ENCODE measurements at places on chromosomes 7 and 10. TPM values are rescaled to one million over a fixed set of nuclear protein-coding genes. Genes with fewer than 3 reads are reported as not detected.

DNA sequence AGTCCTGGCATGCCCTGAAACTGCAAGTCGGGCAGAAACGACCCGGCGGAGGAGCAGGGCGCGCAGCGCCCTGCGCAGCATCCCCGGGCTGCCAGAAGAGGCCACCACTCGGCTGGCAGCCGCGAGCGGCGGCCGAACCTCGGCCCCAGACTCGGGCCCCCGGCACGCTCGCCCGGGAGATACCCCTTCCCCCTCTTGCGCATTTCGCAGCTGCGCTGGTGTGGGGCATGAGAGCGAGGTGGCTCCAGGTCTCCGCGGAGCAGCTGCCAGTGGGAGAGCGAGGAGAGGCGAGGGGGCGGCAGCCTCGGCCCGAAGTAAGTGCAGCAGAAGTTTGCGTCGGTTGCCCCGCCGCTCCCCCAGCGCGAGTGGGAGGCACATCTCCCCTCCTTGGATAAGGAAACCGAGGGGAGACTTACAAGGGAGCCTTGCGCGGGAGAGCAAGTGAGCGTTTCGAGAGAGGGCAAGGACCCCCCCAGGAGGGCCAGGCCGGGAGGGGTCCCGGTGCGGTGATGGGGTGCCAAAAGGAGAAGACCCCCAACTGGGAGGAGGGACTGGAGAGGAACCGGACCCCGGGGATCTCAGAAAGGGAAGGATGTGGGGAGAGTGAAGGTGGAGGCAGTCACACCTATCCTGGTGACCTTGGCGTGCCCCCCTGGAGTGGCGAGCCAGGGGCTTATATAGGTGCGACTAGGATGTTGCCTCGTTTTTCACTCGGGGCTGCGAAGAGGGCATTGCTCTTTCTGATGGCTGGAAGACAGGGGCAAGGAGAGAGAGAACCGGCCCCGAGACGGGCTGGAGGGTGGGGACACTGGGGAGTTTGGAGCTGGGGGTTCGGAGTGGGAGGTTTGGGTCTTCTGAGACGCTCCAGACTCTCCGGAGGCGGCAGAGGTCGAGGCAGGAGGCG, 256.3 kb downstream of the OTUD1 start:
- no peak for DNase-seq
- H3K4me1 ChIP-seq, result no peaks in the 10 kb centered on the region
- H3K27me3 ChIP-seq, result peaks cover 8% of the 10 kb centered on the region
- no peak overlapping the region for H3K4me3 ChIP-seq
- H3K27ac ChIP-seq, result no peak overlapping the region

The RET gene
- total RNA-seq, result 0.46 TPM

DNA sequence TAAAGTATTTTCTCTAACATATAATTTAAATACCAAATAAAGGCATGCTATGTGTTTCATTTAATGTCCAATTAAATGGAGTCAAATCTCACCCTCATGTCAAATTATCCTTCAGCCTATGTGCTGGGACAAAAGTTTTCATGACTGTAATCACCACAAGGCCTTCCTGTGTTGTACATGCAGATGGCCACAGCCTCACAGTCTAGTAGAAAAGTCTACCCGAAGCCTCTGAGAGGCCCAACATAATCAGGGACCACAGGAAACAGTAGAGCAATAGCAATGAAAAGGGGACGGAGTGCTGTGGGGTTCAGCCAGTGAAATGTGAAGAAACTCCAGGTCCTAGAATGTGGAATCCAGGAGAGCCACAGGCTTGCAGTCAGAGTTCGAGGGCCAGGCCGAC, 140.2 kb upstream of the KLF6 start:
- DNase-seq, result no peak
- peaks cover 17% of the 10 kb centered on the region for H3K4me1 ChIP-seq
- peak overlapping the region; percentile 38 for H3K27ac ChIP-seq
- no peak overlapping the region for H3K4me3 ChIP-seq

The CCT6A gene
- 197 TPM for total RNA-seq

The TRUB1 gene
- total RNA-seq, result 22.5 TPM

The DPYSL4 gene
- 1.5 TPM for total RNA-seq

DNA sequence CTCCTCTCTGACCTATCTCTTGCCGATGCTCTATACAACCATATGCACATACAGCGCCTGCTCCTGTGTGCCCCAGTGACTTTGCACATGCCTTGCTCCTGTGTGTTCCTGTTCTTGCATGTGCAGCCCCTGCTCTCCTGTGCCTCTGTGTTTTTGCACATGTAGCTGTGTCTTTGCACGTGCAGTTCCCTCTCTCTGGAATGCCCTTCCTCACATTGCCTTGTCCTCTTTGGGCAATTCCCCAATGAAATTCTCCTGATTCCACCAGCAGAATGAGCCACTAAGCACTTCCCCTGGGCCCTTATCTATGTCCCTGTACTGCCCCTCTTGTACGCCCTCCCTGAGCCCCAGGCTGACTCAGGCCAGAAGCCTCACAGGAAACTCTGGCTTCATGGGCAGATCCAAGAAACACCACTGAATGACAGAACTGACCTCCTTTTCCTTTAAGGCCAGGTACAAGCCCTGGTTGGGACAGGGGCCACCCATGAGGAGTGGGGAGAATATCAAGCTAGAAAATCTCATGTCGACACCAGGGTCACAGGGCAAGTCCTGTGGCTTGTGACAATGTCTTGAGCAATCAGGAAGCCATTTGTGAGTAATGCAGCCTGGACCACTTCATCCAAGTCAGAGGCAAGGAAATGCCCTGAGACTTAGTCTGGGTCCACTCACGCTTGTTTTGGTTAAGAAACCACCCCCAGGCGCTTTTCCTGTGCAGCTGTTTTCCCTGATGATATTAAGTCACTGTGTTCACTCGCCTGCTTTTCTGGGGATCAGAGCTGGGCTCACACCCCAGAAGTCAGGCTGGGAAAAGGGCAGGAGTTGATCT, 1.9 kb upstream of the ARHGAP22 start:
- peak overlapping the region; percentile 93 for H3K27ac ChIP-seq
- peaks cover 88% of the 10 kb centered on the region for H3K4me1 ChIP-seq
- peak overlapping the region; percentile 95 for H3K4me3 ChIP-seq
- H3K36me3 ChIP-seq, result peaks cover 26% of the 10 kb centered on the region

The SSC4D gene
- total RNA-seq, result 0.45 TPM

- no peaks in the 10 kb centered on the region for H3K36me3 ChIP-seq
- DNase-seq, result no peak
- no peaks in the 10 kb centered on the region for H3K27me3 ChIP-seq
- no peak overlapping the region for H3K4me3 ChIP-seq
- no peak overlapping the region for H3K27ac ChIP-seq
These were observed 51.2 kb upstream of the RELN start for GRCh38 chr7:104040666-104041065.

The NAT16 gene
- not detected for total RNA-seq

The ADARB2 gene
- total RNA-seq, result not detected

- no peak for DNase-seq
These were observed 152.1 kb upstream of the LYZL2 start for GRCh38 chr10:30781670-30782121.

The RPS24 gene
- 1,271 TPM for total RNA-seq

- no peaks in the 10 kb centered on the region for H3K4me1 ChIP-seq
- H3K27me3 ChIP-seq, result no peaks in the 10 kb centered on the region
- 0 out of 2 replicates have a peak, but pooled peaks cover 5% of the 10 kb centered on the region for H3K36me3 ChIP-seq
- no peak overlapping the region for H3K4me3 ChIP-seq
- H3K27ac ChIP-seq, result no peak overlapping the region
These were observed 68.9 kb upstream of the DNAAF5 start for GRCh38 chr7:657565-658119.

- H3K27me3 ChIP-seq, result peaks cover 2% of the 10 kb centered on the region
- no peak overlapping the region for H3K27ac ChIP-seq
- no peak for DNase-seq
These were observed 569.5 kb downstream of the TYW1 start for GRCh38 chr7:67566101-67566500.

DNA sequence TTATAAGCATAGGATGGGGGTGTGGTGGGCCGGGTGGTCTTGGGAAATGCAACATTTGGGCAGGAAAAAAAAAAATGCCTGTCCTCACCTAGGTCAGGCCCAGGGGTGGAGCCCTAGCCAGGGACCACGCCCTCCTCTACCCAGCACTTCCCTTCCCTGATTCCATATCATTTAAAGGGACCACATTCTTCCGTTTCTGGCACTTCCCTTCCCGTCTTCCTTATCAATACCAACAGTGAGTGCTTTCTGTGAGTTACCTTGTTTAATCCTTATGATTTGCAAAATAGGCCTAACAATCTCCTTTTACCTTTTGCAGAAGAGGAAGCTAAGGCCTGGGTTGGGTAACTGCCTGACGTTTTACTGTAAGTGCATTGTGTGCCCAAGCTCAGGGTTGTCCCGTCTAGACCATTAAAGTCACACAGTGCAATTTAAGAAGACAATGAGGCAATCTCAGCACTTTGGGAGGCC, 16.7 kb upstream of the C10orf95 start:
- DNase-seq, result no peak
- H3K36me3 ChIP-seq, result no peaks in the 10 kb centered on the region
- no peak overlapping the region for H3K4me3 ChIP-seq
- no peak overlapping the region for H3K27ac ChIP-seq

The TRPV5 gene
- total RNA-seq, result not detected

- no peaks in the 10 kb centered on the region for H3K36me3 ChIP-seq
- no peak for DNase-seq
- no peak overlapping the region for H3K4me3 ChIP-seq
These were observed 8.3 kb downstream of the GIMAP8 start for GRCh38 chr7:150458756-150459155.

- H3K27me3 ChIP-seq, result no peaks in the 10 kb centered on the region
- H3K4me3 ChIP-seq, result no peak overlapping the region
- no peaks in the 10 kb centered on the region for H3K4me1 ChIP-seq
- DNase-seq, result no peak
- H3K36me3 ChIP-seq, result no peaks in the 10 kb centered on the region
- no peak overlapping the region for H3K27ac ChIP-seq
These were observed 105.2 kb upstream of the NOBOX start for GRCh38 chr7:144508702-144509101.

- no peak overlapping the region for H3K27ac ChIP-seq
- H3K27me3 ChIP-seq, result peaks cover 1% of the 10 kb centered on the region
- H3K36me3 ChIP-seq, result peaks cover 17% of the 10 kb centered on the region
- no peak overlapping the region for H3K4me3 ChIP-seq
- peak; percentile 51 for DNase-seq
These were observed 30.4 kb upstream of the DDC start for GRCh38 chr7:50595491-50596102.
